ENCODE measurements at places on chromosomes 7 and 10.

- no peak for DNase-seq
Measured at GRCh38 chr10:7192831-7193361, 217.9 kb downstream of the SFMBT2 start.

GRCh38 chr10:46292573-46293023, 5.8 kb downstream of the ANTXRL start:
- no peak for DNase-seq

DNA sequence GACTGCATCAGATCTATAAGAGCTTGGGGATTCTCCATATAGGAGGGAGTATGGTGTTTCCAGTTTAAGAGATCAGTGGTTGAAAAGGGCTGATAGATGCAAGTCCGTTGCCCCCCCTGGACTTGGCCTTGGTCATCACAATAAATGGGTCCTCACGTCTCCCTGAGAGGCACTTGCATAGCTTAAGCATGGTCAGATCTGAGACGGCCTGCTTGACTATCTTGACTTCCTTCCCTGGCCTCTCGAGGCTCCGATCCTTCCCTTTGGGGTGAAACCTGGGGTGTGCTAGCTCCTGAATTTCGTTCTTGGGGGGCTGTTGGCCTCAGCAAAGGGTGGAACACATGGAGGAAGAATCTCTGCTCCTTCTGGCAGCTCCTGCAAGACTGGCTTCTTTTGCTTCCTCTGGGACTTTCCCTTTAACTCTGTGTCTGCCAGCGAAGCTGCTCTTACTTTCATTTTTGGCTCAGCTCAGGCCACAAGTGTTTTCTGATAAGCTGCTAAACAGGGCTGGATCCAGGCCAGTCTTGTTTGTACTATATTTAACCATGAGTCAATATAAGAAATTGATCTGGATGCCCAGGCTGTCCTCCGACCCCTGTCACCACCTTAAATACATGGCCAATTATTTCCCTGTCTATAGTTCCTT, 11.2 kb upstream of the ZNF485 start:
- no peak for DNase-seq

GRCh38 chr10:79376078-79376628, 28.9 kb downstream of the PPIF start:
- no peak for DNase-seq

- no peak for DNase-seq
Measured at GRCh38 chr7:41979834-41980307, 257.1 kb downstream of the GLI3 start.

GRCh38 chr10:85643171-85643844, 723.3 kb downstream of the GRID1 start:
- DNase-seq, result no peak

GRCh38 chr7:66321283-66321682, 116.1 kb downstream of the TPST1 start:
- DNase-seq, result no peak

GRCh38 chr7:143391462-143392404, 10.6 kb downstream of the ZYX start:
- DNase-seq, result no peak

DNA sequence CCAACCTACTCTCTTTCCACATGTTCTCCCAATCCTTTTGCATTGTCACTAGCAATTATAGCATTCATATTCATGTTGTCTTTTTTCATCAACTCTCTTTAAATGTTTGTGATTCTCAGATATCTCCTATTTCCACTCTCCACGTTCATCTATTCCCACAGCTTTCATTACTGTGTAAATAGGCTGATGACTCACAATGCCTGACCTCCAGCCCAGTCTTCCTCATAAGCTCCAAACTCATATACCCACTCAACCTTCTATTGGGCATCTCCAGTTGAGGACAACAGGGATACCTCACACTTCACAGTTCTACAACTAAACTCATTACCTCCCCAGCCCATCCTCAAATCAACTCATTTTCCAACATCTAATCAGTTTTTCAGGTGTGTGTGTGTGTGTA, 194.1 kb downstream of the DGKI start:
- no peak for DNase-seq

DNA sequence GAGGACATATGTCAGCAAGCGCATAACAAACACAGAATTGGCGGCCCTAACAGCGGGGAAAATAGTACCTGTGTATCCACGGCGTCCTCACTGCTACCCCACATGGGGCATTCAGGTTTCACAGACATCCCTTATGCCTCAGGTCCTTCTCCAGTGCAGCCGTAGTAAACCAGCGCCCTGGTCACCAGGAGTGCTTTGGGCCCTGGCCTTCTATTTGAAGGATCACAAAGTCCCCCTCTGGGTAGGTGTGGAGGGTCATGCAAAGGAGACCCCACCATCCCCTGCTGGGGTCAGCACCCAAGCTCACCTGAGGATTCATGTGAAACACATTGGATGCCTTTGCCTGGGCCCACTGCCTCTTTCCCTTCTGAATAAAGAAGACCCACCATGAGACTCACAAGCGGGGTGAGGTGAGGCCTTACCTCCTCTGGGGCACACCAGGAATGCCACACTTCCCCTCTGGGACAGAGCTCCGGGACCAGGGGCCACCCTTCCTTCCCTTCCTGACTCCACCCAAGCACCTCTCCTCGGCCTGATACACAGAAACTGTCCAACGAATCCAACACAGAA, 18.8 kb downstream of the CLRN3 start:
- DNase-seq, result no peak

Data from NCI-H2029 treated with DMSO at 0.1 percent for 48 hours (cell line).